ENCODE measurements at places on chromosomes 3 and 15. TPM values are rescaled to one million over a fixed set of nuclear protein-coding genes. Genes with fewer than 3 reads are reported as not detected.

NR2E3 gene
- not detected for total RNA-seq

ANKRD63 gene
- not detected for total RNA-seq

OR5AC2 gene
- total RNA-seq = not detected

CEP152 gene
- total RNA-seq = 4.2 TPM

C3orf62 gene
- 9.0 TPM for total RNA-seq

PLSCR4 gene
- 107 TPM for total RNA-seq

MME gene
- total RNA-seq = 2.3 TPM

ANKRD34C gene
- total RNA-seq = not detected

TNFAIP8L3 gene
- total RNA-seq = 20.0 TPM

DNA sequence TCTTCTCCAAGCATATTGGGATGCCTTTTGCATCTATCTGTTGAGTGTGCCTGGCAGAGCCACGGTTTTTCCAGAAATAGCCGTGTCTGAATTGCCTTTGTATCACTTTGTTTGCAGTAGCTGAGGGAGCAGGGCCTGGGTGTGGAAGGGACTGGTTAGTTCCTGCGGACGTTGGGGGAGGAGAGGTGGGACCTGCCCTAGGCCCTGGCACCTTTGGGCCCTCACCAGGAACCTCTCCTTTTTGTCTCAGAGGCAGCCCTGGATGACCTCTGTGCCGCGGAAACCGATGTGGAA is 18.6 kb downstream of the ATRIP start:
- no peak for DNase-seq
- H3K27ac ChIP-seq = peak overlapping the region; percentile 99
- peaks cover 10% of the 10 kb centered on the region for H3K4me1 ChIP-seq
- no peaks in the 10 kb centered on the region for H3K36me3 ChIP-seq
- H3K27me3 ChIP-seq = no peaks in the 10 kb centered on the region

DNA sequence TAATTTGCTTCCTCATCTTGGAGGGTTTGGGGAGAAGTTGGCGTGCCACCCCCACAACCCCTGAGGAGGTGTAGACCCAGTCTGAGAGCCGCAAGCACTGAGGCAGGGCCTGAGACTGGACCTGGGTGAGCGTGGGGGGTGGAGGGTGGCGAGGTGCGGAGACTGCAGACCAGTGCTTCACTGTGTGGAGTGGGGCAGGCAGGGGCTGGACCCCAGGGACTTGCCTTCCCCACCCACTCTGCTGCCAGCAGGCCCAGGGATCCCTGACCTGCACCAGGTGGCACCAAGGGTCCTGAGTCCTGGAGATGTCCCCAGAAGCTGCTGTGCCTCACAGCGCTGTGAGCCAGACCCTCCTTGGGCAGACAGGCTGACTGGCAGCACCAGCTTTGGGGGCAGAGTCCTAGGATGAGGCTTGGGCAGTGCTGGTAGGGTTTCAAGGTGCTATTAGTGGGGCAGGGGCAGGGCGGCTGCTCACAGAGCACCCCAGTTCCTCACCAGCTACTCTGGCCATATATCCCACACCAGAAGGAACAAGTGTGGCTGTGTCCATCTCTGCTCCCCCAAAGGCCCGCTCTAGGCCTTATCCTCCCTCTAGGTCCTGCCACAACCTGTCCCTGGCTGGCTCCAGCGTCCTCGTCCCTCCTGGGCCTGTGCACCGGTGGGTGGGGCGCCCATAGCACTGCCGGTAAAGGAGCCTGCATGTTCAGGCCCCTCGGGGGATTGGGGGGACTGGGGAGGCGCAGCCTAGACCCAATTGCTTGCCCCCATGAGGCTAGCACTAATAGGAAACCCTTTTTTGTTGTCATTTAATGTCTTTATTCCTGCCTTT is 11.8 kb downstream of the ZBTB47 start:
- no peaks in the 10 kb centered on the region for H3K27me3 ChIP-seq
- peaks cover 4% of the 10 kb centered on the region for H3K4me1 ChIP-seq
- H3K4me3 ChIP-seq = no peak overlapping the region
- no peak overlapping the region for H3K27ac ChIP-seq
- DNase-seq = no peak
- H3K36me3 ChIP-seq = no peaks in the 10 kb centered on the region

DNA sequence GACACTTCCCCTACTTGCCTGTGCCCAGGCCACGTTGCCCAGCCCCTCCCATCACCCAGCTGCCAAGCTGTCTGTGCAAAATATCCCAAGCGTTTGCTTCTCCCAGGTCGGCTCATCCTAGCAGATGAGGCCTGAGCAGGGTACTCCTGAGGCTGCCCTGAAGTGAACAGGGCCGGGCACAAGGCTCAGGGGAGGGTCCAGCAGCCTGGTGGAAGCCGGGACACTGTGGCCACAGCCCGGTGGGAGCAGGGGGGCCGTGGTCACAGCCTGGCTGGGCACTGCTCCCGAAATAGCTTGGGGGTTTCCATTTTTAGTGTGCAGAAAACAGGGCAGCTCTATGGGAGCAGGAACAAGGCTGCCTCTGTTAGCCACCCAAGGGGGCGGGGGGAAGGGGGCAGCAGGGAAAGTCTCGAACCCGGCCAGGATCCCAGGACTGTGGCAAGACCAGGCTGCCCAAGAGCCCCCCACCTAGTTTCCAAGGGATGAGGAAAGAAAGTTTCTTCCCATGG is 3.4 kb downstream of the PLXNB1 start:
- H3K4me3 ChIP-seq = no peak overlapping the region
- no peaks in the 10 kb centered on the region for H3K36me3 ChIP-seq
- H3K27ac ChIP-seq = peak overlapping the region; percentile 97

GRCh38 chr3:101867511-101867910 is 18.2 kb downstream of the NFKBIZ start:
- no peaks in the 10 kb centered on the region for H3K27me3 ChIP-seq
- no peak for DNase-seq
- H3K36me3 ChIP-seq = no peaks in the 10 kb centered on the region
- no peaks in the 10 kb centered on the region for H3K4me1 ChIP-seq

- no peak overlapping the region for H3K4me3 ChIP-seq
- H3K27me3 ChIP-seq = no peaks in the 10 kb centered on the region
- peak; percentile 11 for DNase-seq
- no peaks in the 10 kb centered on the region for H3K4me1 ChIP-seq
These were observed 30.2 kb downstream of the ITGA11 start for GRCh38 chr15:68401496-68402431.

- H3K4me1 ChIP-seq = no peaks in the 10 kb centered on the region
- H3K36me3 ChIP-seq = no peaks in the 10 kb centered on the region
- H3K27ac ChIP-seq = no peak overlapping the region
- DNase-seq = no peak
- H3K4me3 ChIP-seq = no peak overlapping the region
These were observed 45.2 kb downstream of the RGMA start for GRCh38 chr15:93043621-93044300.

GRCh38 chr15:74423431-74424257 is 10.1 kb downstream of the SEMA7A start:
- no peaks in the 10 kb centered on the region for H3K27me3 ChIP-seq
- H3K27ac ChIP-seq = peak overlapping the region; percentile 4
- no peak overlapping the region for H3K4me3 ChIP-seq
- peaks cover 10% of the 10 kb centered on the region for H3K4me1 ChIP-seq
- no peaks in the 10 kb centered on the region for H3K36me3 ChIP-seq
- no peak for DNase-seq

DNA sequence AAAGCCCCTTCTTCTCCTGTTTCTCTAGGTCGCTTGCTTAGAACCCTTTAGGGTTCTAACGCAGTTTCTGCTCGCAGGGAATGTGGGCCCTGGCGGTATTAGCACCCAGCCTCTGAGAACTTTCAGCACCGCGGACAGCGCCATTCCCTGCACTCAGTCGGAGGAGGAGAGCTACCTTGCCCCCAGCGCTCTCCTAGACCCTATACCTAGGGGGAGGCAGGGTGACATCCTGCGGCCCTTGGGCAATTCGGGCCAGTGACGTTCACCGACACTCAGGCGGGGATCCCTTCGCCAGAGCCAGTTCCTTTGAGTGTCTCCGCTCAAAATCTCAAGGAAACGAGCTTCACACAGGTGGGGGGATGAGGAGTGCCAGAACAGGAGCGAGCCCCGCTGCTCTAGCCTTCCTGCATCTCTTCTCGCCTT is 1.3 kb downstream of the SLC7A14 start:
- H3K4me3 ChIP-seq = no peak overlapping the region
- peaks cover 34% of the 10 kb centered on the region for H3K27me3 ChIP-seq
- peak; percentile 49 for DNase-seq
- H3K27ac ChIP-seq = no peak overlapping the region

DNA sequence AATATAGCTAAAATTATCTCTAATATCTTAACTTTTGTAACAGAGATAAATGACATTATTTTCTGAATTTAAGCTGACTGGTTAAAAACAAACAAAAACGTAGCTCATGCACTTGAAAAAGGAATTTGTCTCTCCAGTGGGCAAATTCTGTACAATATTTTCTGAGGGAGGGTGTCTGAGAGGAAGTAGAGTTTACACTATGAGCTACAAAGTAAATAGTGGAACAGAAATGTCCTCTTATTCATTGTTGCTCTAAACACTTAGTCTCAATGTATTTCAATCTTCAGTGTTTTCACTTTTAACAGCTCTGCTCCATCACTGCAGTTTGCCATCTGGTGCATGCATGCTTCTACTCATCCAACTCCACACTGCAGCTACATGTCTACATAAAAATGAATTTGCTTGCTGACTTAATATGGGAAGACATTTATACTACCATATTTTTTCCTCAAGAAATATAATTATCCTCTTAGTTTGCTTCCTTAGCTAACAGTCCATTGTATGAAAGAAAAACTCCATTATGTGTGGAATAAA is 817.4 kb upstream of the LMCD1 start:
- DNase-seq = no peak
- no peaks in the 10 kb centered on the region for H3K4me1 ChIP-seq
- H3K27me3 ChIP-seq = no peaks in the 10 kb centered on the region
- no peak overlapping the region for H3K27ac ChIP-seq
- H3K4me3 ChIP-seq = no peak overlapping the region

GRCh38 chr15:95407534-95407933 is 923.0 kb upstream of the NR2F2 start:
- H3K4me1 ChIP-seq = no peaks in the 10 kb centered on the region
- H3K36me3 ChIP-seq = no peaks in the 10 kb centered on the region
- no peak for DNase-seq
- H3K27ac ChIP-seq = no peak overlapping the region
- no peak overlapping the region for H3K4me3 ChIP-seq

DNA sequence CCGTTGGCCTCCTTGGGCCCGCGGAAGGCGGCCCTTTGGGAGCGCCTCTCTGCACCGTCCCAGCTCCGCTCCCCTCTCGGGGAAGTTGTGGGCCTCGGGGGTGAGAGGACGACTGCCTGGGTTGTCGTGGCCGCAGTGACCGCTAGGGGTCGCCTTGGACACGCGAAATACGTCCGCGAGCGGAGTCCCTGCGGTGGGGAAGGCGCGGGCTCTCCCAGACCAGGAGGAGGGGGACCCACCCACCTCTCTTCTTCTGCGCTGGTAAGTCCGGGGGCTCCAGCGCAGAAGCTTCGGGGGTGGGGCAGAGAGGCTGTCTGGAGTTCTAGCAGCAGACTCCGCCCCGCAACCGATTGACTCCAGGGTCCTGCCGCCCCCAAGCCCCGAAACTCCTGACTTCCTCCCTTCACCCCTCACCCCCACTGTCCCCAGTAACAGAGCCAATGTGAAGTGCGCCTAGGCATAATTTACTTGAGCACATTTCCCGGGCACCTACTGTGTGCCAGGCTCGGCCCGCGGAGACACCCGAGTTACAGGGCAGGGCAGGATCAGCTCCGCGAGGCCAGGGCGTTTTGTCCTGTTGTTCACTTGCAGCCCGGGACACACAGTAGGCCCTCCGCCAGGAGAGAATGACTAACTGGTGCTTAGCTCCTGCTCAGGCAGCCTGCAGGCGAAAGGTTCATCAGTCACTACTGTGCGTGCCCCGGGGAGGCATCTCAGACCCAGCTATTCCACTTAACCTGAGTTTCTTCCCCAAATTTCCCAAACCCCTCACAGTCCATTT is 32.8 kb downstream of the DNASE1L3 start:
- peaks cover 15% of the 10 kb centered on the region for H3K4me1 ChIP-seq
- DNase-seq = peak; percentile 90
- no peaks in the 10 kb centered on the region for H3K36me3 ChIP-seq

DNA sequence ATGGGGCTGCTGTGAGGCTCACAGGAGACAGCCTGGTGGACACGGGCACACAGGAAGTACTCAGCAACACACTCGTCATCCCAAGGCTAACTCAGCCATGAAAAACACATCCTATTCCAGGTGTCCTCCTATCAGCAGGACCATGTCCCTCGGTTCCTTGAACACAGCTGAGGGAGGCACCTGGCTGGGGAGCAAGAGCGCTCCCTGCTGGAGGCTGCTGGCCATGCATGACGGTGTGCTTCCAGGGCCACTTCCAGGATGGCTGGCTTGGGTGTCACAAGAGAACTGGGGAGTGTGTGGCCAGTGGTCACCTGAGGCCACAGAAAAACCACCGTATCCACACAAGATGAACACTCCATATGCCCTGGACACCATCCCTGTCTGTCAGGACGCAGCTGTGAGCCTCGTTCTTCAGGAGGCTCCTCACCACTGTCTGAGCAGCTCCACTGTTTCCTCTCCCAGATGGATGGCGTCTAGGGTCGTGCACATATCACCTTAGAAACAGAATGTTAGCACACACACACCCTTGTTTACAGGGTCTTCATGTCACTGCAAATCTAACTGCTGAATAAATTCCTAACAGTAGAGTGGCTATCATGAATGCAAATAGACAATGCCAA is 31.0 kb downstream of the POC1A start:
- peak; percentile 59 for DNase-seq
- no peaks in the 10 kb centered on the region for H3K27me3 ChIP-seq
- peak overlapping the region; percentile 60 for H3K27ac ChIP-seq
- no peaks in the 10 kb centered on the region for H3K36me3 ChIP-seq

DNA sequence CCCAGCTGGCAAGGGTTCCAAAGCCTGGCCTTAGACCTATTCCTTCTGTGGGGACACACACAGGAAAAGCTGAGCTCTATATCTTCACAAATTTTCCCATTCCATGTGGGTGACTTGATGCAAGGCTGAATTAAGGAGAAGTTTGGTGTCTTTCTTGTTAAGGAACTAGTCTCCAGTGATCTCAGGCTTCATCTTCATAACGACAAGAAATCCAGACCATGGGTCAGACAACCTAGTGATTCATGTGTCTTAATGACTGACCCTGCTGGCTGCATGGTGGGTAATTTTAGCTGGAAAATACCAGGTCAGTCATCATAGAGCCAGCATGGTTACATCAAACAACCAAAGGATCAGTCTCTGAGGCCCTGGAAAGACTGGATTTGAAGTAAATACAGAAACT is 112.7 kb upstream of the SLC4A7 start:
- H3K4me3 ChIP-seq = no peak overlapping the region
- no peaks in the 10 kb centered on the region for H3K4me1 ChIP-seq
- H3K36me3 ChIP-seq = no peaks in the 10 kb centered on the region
- DNase-seq = no peak
- H3K27me3 ChIP-seq = no peaks in the 10 kb centered on the region

DNA sequence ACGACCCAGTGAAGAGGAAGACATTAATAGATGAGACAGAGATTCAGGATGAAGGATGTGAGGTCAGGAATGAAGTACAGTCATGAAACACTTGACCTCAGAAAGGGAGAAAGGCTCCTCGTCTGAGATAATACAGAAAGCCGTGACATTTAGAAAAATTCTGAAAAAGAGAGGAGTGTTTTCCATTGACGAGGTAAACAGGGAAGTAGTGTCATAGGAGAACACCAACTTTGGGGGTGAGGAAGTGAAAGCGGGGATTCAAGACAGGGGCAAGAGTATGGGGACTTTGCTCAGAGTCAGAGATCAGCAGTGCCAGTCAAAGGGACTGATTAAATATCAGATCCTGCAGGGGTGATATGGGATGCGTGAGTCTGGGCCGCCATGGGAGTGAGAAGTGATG is 160.9 kb downstream of the PLCL2 start:
- no peaks in the 10 kb centered on the region for H3K27me3 ChIP-seq
- no peak overlapping the region for H3K27ac ChIP-seq
- H3K4me1 ChIP-seq = no peaks in the 10 kb centered on the region
- no peak overlapping the region for H3K4me3 ChIP-seq
- no peaks in the 10 kb centered on the region for H3K36me3 ChIP-seq

Measured in uterus (tissue), 4 donors.